ENCODE measurements at places on chromosomes 6 and 20.

GRCh38 chr20:48025661-48026060, 240.4 kb upstream of the SULF2 start:
- DNase-seq, result no peak

DNA sequence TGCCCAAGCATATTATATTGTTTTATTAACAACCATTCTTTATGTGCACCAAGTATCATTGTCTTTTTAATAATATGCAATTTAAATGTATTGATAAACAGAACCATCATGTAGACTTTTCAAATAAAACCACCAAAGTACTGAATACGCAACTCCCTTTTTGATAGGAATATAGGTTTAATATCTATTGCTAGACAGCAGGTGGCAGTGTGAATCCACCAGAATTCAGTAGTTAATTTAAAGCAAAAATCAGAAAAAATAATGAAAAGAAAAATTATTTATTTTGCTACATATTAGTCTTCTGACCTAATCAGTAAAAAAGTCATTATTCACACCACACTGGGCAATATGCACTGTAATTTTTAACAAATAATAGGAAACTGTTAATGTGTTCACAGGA, 143.7 kb downstream of the KLHL32 start:
- DNase-seq, result no peak

DNA sequence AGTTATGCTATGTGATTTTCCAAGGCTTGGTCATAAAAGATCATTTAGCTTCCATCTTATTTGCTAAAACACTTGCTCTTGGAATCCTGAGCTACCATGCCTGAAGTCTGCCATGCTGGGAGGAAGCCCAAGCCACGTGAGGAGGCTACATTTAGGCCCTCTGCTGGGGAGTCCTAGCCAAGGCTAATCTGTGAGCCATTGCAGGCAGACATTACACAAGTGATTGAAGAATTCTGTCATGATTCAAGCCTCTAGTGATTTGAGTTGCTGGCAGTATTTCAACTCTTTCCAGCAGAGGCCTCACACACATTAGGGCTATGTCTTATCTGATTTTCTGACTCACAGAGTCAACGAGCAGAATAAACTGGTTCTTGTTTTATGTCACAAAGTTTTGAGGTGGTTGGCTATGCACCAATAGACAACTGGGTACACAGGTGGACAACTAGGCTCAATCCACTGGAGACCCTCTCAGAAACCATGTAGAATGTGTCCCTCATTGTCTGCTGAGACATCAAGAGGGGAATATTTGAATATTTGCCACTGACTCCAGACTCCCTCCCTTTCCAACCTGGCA, 227.2 kb upstream of the SULF2 start:
- no peak for DNase-seq

DNA sequence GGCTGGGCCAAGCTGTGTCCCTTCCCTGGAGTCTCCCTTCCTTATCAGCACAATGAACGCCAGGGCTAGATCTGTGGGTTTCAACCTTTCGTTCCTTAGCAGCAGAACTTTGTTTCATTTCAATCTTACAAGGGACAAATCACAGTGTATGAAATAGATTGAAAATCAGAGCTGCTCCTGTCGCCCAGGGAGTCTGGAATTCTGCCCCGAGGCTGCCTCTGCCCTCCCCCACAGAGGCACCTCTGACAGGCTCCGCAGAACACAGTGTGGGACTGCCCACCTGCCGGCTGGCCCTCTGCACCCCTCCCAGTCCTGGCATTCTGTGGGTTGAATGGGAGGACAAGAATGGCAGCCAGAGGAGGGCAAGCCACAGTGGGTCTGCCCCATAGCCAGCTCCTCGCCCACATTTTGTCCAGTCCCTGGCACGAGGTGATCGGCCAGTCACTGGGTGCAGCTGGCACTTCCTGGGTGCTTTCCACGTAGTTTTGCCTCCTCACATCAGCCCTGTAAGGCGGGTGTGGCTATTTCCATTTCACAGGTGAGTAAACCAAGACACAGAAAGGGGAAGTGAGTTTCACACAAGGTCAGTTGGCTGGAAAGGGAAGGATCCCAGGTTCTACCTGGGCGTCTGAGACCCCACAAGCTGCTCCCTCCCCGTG, 26.1 kb downstream of the MANBAL start:
- no peak for DNase-seq

DNA sequence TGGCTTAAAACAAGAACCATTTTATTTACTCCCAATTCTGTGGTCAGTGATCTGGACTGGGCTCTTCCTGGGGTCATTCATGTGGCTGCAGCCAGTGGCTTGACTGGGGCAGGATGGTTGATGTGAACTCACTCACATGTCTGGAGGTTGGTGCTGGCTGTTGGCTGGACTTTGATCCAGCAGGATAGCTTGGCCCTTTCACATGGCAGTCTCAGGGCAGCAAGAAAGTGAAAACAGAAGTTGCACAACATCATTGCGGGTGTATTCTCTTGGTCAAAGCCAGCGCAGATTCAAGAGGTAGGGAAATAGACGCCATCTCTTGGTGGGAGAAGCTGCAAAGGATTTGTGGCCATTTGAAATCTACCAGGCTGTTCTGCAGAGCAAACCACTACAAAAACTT, 77.2 kb downstream of the MDGA1 start:
- no peak for DNase-seq

- DNase-seq, result no peak
Measured at GRCh38 chr20:37538003-37538402, 10.3 kb upstream of the BLCAP start.

- DNase-seq, result no peak
Measured at GRCh38 chr20:33176101-33176500, 8.1 kb downstream of the BPIFA2 start.

DNA sequence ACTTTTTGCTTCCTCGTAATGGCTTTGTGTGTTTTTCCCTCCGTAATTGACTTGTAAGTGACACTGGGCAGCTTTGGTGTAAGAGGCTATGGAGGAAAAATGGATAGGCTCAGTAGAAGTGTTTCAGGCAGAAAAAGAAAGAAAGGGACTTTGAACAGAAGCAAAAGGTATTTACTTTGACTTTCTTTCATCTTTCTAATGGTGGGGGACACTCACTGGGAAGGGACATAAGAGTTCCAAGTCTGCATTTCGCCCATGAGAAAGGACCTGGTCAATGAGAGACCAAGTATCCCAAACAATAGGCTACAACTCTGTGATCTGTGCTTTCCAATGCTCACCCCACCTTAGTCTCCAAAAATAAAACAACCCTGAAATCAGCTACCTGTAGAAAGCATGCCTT, 41.6 kb downstream of the NOX3 start:
- no peak for DNase-seq

DNA sequence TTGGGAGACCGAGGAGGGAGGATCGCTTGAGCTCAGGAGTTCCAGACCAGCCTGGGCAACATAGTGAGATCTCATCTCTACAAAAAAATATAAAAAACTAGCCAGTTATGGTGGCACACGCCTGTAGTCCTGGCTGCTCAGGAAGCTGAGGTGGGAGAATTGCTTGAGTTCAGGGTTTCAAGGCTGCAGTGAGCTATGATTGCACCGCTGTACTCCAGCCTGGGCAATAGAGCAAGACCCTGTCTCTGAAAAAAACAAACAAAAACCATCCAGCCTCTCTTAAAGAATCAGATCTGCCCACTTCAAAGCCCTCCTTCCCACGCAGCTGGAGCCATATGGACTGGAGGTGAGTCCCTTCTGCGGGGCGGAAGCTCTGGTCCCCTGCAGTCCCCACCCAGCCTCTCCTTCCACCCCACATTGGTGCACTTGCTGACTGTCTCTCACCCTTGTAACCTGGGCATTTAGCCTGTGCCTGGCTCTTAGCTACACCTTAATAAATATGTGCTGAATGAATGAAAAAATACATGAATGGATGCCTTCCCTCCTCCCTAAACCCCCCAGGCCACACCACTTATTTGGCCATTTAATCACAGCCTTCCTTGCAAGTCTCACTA, 7.2 kb upstream of the PARD6B start:
- DNase-seq, result no peak

- DNase-seq, result no peak
Measured at GRCh38 chr6:34179106-34179720, 33.3 kb upstream of the GRM4 start.

DNA sequence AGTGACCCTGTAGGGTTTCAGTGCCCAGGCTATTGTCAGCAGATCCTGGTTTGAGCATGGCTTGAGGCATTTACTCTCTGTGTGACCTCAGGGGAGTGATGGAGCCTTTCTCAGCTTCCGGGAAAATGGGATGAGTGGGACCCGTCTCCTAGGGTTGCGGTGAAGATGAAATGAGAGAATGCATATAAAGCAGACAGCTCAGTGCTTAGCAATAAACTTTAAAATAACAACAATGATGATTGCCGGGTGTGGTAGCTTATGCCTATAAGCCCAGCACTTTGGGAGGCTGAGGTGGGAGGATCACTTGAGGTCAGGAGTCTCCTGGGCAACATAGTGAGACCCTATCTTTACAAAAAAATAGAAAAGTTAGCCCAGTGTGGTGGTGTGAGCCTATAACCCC, 106.0 kb upstream of the MTHFD1L start:
- no peak for DNase-seq

- DNase-seq, result no peak
Measured at GRCh38 chr20:25257130-25257529, 9.2 kb downstream of the PYGB start.

DNA sequence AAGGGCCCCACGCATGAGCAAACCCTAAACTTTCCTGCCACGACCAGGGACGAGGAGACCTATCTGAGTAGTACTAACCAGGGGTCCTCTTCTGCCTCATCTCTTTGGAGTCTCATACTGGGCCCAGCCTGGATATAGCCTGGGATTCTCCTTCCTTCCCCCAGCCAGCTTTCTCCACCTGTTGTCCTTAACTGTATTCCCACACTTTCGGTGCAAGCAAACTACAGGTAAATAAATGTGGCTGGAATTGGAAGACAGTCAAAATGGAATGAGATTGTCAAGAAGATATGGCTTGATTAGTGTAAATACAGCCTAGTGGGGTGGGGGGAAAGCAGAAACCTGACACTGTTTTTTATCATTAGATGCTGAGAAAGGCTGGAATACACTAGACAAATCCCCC, 23.5 kb upstream of the LY86 start:
- no peak for DNase-seq

- no peak for DNase-seq
Measured at GRCh38 chr6:125095580-125096301, 57.8 kb upstream of the TPD52L1 start.

DNA sequence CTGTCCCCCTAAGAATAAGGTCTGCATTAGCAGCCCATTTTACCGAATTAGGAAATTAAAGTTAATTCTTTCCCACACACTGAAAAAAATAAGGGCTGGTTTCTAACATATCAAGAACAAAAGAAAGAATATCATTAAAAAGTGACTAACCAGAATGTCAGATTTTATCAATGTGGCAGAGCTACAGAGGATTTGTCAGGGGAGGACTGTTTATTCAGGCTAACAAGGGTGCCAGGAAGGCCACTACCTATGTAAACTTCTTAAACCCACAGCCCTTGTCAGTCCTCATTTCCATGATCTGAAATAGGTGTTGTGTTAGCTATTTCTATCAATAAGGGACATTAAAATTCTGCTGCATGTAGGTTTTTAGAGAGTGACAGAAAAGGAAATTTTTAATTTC, 76.4 kb downstream of the BACH2 start:
- DNase-seq, result no peak

GRCh38 chr6:45327956-45328522, at the start of gene RUNX2:
TSS of gene RUNX2 (plus strand) at chr6:45328330. CDS start at chr6:45328727, 397 bp downstream.
- DNase-seq, result no peak

DNA sequence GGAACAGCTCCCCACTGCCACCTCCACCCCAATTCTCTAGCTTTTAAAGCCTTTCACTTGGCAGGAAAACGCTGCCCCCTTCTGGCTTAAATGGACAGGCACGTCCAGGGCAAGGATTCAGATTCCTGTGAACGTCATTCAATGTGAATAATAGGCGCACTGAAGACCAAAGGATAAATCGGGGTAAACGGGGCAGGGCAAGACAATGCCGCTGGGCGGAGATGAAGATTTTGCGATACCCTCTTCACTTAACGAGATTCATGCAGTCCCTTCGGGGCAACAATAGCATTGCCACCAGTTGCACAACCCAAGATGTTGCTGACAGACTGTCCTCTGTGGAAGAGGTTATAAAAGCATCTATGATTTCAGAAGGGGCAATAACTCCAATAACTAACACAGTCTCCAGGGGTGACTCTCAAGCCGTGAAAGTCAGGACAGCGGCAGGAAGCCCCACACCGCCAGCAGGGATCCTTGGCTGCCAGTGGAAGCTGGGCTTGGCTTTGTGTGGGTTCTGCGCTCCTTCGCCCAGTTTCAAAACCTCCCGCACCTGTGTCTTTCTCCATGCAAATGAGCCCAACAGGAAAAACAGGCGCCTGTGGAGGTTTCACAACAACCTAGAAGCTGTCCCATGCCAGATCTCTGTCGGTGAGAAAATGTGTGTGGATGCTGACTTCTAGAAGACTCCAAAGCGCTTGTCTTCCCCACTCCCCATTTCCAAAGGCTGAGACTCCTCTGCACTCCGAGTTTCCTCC, 291.8 kb downstream of the BMP7 start:
- DNase-seq, result no peak

DNA sequence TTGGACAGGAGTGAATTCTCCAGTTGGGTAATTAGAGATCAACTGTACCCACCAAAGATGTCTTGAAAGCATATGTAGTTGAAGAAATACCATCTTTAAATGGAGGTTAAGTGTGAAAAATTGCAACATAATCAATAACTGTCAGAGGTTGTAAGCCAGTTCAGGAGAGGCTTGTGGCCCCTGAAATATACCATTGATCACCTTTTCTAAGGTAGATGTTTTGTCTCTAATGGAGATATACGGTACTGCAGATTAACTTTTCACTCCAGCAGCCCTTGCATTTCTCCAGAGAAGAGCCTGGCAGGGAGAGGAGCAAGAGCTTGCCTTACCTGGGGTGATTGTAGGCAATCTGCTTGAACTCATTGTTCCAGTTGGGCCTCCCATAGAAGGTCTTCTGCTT, 48.8 kb downstream of the NOX3 start:
- DNase-seq, result no peak

GRCh38 chr20:58405504-58406291, 16.7 kb downstream of the VAPB start:
- DNase-seq, result no peak

DNA sequence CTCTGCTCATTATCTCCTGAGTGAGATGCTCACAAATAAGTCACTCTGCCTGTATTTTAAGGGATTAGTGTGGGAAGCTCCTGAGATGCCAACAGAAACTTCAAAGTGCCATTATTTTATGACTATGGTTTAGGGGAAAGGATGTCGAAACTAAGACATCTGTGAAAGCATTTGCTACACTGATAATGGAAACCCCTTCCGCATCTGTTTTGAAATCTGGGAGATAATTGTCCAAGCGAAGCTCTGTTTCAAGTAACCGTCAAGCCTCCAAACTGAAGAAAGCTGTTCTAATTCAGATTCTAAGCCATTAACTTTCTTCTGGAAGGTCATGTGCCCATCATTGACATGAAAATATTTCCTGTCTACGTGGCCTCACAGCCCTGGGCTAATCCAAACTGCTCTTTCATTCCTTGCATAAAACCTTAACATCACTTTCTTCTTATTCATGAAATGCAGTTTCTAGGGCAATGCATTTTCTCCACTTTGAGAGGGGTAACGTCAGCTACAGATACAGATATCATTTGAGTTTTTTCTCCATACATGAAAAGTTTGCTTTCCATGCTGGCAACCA, 932.0 kb downstream of the C6orf118 start:
- no peak for DNase-seq

- DNase-seq, result no peak
Measured at GRCh38 chr6:33616913-33617312, 4.2 kb upstream of the ITPR3 start.

GRCh38 chr20:44644667-44645131, 6.8 kb downstream of the ADA start:
- DNase-seq, result no peak

All from activated CD4-positive, alpha-beta T cell treated with anti-CD3 and anti-CD28 coated beads for 1 hour (primary cell).